Activated CD4-positive, alpha-beta T cell treated with anti-CD3 and anti-CD28 coated beads, Interleukin-2, amount 10 ng/mL, durations not matched to agents 24 days and 14 days (primary cell): ENCODE measurements at places on chromosomes 1 and 21. TPM values are rescaled to one million over a fixed set of nuclear protein-coding genes. Genes with fewer than 3 reads are reported as not detected.

- no peak for DNase-seq
These were observed 76.2 kb downstream of the DISC1 start for GRCh38 chr1:231702804-231703203.

DNA sequence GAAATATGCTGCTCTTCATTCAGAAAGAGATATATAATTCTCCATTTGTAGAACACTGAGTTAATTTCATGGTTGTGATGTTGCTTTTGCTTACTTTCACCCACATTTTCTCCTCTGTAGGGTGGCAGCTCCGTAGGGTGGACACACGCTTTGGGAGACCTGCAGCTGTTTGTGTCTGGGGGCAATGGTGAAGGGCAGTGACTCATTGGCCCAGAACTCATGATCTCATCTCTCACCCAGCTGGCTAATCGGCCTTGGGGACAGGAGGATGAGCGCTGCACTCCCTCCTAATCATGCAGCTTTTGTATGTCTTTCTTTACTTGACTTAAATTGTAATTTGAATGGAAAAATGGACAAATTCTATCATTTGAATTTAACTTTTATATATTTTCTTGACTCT is 9.6 kb downstream of the DISC1 start:
- no peak for DNase-seq

DNA sequence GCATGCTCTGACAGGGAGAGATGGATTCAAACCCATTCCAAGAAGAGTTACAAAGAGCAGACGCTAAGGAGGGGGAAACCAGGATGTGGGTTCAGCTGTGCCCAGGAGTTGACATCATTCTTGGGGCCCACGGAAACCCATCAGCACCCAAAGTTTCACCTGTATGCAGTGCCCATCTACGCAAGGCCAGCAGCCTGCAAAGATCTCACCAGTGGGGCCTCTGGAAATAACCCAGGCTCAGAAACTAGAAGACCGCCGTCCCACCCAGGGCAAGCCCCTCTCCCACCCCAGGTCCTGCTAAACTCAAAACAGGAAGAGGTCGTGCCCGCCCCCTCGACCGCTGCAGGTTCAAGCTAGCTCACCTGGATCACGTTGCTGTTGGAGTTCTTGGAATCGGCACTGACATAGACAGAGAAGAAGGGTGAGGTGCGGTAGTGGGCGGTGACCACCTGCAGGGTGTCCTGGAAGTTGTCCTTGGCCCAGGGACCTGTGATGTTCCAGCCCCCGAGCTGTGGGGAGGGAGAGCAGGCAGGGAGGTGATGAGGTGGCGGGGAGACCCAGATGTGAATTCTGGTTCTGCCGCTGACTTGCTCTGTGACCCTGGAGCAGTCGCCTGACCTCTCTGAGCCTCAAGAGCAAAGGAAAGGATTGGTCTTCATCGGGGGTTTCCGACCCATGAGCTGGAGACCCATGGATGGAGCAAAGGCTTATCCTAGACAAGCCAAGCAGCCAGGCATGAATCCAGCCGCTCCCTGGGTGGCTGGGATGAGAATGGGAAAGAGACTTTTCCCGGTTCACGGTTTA is 31.7 kb downstream of the ECE1 start:
- no peak for DNase-seq

DNA sequence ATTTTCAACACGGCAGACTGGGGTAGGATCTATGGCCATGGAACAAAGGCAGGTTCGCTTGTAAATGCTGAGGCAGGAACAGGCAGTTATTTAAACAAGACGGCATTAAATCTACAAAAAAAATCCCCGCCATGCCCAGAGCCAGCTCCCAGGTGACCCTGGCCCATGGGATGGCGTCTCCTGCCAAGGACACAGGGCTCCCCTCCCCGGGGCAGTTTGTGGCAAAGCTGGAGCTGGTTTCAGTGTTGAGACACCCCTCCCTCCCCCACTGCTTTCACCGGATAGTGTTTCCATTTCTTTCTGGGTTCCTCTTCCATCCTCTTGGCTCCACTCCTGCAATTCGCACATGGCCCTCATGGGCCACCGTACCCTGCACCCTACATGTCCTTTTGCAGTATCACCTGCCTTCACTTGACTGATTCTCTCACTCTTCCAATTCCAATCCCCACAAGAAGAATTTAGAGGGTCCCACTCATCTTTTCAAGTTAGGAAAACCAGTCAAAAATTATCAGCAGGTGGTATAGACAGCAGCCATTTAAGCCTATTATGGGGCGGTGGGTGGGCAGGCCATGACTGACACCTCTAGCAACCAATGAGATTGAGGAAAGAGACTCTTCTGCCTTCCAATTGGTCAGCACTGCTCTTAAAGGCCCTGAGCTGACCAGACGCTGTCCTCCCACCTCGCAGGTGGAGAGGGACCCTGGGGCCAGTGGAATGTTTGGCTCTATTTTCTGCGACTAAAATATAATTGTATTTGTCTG is 52.0 kb downstream of the OLIG1 start:
- no peak for DNase-seq

The AMIGO1 gene
- 1.1 TPM in 2 replicates for total RNA-seq
